ENCODE measurements at places on chromosomes 5 and 9.

- no peak for DNase-seq
These were observed 10.1 kb downstream of the IFNA5 start for GRCh38 chr9:21294904-21295538.

DNA sequence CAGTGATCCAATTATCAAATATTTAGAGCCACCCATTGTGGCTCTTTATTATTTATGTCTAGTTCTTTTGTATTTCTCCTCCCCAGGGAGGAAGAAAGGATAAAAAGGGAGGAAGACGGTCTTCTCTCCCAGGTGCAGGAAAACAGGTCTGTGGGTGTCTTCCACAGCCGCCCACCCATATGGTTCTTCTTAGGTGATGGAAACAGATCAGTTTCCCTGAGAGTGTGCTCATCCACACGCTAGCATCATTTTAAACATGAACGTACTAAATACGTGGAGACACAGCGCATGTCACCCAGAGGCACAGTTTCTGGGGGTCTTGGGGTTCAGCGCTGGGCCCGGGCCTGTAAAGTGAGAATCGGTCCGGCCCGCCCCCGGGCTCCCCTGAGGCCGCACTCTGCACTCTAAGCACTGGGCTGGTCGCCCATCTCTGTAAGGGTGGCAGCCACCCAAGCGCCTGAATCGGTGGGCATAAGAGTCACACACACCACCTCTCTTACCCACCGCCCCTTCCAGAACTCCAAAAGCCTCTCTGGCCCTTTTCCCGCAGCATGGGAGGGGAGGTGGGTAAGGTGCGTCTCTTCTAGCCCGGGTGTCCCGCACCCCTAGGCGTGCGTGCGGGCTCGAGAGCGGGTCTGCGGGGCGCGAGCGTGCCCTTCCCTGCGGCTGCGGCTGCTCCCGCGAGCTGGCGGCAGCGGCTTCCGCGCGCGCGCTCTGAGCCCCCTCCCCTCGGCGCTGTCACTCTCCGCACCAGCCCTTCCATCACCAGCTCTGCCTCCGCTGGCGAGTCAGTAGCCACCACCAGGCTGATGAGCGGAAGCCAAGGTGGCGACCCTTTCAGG is 1.3 kb downstream of the PTCH1 start:
- DNase-seq = no peak

DNA sequence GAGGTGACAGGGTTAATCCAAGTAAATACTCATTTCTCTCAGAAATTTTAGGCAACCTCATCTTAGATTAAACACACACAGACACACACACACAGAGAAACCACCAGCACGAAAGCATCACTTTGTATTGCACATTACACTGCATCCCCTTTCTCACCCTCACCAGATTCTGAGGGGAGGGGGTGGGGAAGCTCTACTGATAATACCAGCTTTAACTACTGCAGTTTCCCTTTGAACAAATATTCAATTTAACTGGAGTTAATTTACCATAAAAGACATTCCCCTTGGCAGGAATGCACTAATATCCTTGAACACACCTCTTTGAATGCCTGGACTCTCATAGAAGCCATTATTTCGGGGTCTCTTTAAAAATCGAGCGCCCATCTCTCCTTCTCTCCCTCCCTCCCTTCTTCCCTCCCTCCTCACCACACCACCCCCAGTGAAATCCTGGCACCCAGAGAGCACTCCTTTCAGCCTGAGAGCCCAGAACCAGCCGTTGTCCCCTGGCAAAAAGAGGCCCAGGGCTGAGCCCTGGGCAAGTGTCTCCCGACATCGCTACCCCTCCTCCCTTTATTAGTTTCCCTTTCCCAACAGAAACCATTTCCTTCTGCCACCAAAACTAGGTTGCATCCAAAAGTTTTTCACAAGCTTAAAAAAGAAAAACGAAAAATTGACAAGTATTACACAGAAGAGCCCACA is 2.8 kb upstream of the NFIB start:
- no peak for DNase-seq

DNA sequence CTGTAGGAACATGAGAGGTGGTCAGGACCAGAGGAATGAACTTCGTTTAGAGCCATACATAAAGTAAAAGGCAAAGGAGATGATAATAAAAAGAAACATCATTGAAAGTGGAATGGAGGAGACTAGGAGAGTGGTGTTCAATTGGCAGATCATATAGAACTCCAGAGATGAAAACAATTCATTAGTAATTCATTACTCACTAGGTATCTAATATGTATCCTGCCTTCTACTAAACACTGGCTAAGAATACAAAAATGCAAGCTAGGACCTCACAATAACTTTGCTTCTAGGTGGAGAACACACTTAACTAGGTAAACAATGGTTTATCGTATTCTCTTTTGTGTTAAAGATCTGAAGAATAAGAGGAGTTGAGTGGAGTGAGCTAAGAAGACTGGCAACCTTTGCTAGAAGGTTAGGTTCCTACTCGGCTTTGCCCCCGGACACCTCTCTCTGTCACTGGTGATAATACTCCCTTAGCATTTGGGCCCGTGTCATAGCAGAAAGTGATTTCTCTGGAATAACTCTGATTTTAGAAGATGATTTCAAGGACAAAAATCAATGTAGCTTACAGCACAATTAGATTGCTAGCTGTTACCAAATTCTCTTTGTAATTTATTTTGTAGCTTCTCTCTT is 88.6 kb upstream of the IFNE start:
- no peak for DNase-seq

DNA sequence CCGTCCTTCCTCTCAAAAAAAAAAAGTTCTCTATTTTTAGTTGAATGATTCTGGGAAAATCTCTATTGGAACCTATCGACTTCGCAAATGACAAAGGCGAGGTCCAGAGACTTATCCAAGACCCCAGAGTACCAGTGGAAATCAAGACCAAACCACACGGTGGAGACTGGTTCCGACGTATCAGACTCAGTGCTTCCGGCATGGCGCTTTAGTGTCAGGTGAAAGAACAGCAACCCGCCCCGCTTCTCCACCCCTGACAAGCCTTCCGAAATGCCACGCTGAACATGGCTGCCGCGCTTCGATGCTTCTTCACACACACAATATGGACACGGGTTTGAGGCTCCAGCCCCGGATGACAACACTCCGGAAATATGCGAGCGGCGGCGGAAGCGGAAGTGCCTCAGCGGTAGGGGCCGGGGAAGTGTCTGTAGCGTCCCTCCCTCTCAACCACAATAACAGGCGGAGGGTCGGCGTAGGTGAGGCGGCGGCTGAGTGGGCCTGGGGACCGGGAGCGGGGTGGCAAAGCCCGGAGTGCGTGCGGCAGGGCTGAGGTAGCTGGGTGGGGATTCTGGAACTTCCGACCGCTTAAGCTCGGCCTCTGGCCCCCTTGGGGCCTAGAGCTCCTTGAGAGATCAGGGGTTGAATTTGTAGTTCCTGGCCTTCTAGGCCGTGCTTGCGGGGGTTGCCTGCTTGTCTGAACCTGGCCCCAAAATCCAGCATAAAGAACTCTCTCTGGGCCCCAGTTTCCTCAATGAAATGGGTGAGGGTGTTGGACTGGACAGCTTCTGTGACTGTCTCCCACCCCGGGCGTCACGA is at the start of gene FBXO38:
Gene FBXO38 (plus strand): TSS at position 395 of the 816 bp plus-strand sequence. CDS start 10,819 bp downstream, outside the sequence.
- peak; percentile 84 for DNase-seq

- no peak for DNase-seq
These were observed 37.7 kb upstream of the PLEKHG4B start for GRCh38 chr5:54175-54730.

DNA sequence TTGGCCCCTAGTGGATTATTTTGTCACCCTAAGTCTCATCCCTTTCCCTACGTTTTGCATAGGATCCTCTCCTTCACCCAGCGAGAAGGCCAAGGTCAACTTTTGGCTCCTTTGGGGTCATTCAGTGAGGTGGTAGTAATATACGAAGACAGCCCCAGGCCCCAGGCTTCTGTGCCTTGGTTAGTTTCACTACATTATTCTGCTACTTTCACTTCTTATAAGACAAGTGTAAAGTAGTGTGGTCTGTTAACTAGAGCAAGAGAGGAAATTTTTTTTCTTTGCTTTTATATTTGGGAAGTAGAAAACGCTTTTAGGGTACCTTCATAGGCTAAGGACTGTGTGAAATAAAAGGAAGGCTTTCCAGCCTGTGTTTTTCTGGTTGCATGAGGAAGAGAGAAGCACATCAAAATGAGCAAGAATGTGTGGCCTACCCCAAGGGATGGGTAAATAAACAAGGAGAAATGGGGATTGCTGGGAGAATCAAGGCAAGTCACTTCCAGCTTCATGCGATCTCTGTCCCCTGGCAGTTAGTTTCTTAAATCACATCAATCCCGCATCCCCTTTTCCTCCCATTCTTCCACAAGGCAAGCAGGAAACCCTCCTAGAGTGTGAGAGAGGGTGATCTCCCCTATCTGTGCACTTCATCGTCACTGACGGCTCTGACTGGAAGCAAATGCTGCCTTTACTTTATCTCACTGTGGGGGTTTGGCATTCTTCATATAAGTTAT is 677.0 kb upstream of the WWC1 start:
- DNase-seq = no peak

GRCh38 chr5:76504901-76505564 is 101.9 kb downstream of the IQGAP2 start:
- no peak for DNase-seq

- no peak for DNase-seq
These were observed 116.1 kb upstream of the TNC start for GRCh38 chr9:115234094-115234493.

GRCh38 chr5:92687821-92688722 is 892.9 kb downstream of the NR2F1-AS1 start:
- no peak for DNase-seq

GRCh38 chr9:4301296-4301695 is 1.4 kb upstream of the GLIS3 start:
- DNase-seq = no peak

DNA sequence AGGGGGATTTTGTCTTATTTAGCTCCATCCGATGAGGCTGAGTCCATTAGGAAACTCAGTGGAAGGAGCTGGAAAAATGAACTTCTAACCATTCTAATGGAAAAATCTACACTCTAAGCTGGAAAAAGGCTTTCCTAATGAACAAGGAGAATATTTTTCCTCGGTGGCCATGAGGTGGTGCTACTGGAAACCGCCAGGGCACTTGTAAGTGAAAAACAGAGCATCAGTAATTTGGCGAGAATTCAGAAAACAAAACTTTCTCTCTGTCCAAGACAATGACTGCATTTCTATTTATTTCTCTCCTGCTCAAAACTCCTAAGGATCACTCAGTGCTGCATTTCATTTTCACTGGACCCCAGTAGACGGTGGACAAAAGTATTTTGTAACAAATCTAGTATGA is 237.6 kb downstream of the TENT4A start:
- DNase-seq = no peak

DNA sequence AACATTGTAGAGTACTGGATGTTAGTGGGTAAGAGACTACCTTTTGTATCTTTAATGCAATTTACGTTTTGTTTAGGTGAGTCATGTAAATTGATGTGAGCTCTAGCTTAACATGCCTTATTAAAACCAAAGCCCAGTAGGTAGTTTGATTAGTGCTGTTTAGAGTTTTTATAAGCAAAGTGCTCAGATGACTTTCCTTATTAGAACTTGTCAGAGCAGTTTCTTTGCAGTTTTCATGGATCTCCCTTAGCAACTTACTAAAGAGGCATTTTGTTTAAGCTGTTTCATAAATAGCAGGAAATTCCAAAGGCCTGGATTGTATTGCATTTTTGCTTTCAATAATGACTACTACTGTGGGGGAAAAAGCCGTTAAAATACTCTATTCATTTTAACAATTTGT is 14.5 kb downstream of the ZSWIM6 start:
- no peak for DNase-seq

GRCh38 chr5:149627070-149627469 is 45.8 kb downstream of the ARHGEF37 start:
- no peak for DNase-seq

DNA sequence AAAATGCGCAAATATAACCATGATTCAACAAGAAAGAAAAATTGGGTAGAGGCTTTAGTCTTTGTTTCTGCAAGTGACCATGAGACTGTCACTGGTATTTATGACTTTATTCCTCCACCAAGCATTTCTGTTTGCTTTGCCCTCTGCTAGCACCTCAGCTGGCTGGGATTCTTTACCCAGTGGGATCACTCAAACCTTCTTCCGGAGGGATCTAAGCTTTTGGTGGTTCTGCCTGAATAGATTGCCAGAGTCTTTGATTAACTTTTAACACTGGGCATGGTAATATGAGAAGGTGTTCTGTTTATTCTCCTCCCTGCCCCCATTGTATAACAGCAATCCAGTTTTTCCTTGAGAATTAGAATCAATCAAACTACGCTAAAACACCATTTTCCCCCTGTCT is 59.1 kb upstream of the FBN2 start:
- DNase-seq = no peak
